Neural cell (in vitro differentiated cells): ENCODE measurements at places on chromosomes 11 and 22. TPM values are rescaled to one million over a fixed set of nuclear protein-coding genes. Genes with fewer than 3 reads are reported as not detected.

Gene SPCS2
- polyA plus RNA-seq, result 84.7 and 99.4 TPM in 2 replicates

Gene IL10RA
- 0.76 and 1.1 TPM in 2 replicates for polyA plus RNA-seq

Gene FGF3
- 3.7 and 6.0 TPM in 2 replicates for polyA plus RNA-seq

Gene ARVCF
- polyA plus RNA-seq, result 112 and 134 TPM in 2 replicates

Gene BRSK2
- 47.5 and 58.2 TPM in 2 replicates for polyA plus RNA-seq

Gene CHRM1
- polyA plus RNA-seq, result not detected in 2 replicates

Gene MRGPRF
- polyA plus RNA-seq, result not detected in 2 replicates

Gene FAM111B
- polyA plus RNA-seq, result 0.58 and 1.2 TPM in 2 replicates

Gene RASGRP2
- 4.5 and 13.9 TPM in 2 replicates for polyA plus RNA-seq

Gene PRAME
- not detected in 2 replicates for polyA plus RNA-seq
